ENCODE measurements at places on chromosomes 5 and 9. TPM values are rescaled to one million over a fixed set of nuclear protein-coding genes. Genes with fewer than 3 reads are reported as not detected.

The PKD2L2 gene
- 0.45 TPM for polyA plus RNA-seq

The KCNV2 gene
- 0.17 TPM for polyA plus RNA-seq

The CD180 gene
- 0.84 TPM for polyA plus RNA-seq

The AHRR gene
- polyA plus RNA-seq: 6.3 TPM

The FOCAD gene
- polyA plus RNA-seq: 28.2 TPM

The PGM5 gene
- polyA plus RNA-seq: 52.1 TPM

The PCDHGA11 gene
- polyA plus RNA-seq: 2.8 TPM

The GRAMD2B gene
- polyA plus RNA-seq: 10.8 TPM

The CATSPER3 gene
- 0.84 TPM for polyA plus RNA-seq

The TESK1 gene
- 30.8 TPM for polyA plus RNA-seq

The PAEP gene
- not detected for polyA plus RNA-seq

The IL13 gene
- not detected for polyA plus RNA-seq

The PCDHB7 gene
- polyA plus RNA-seq: 5.8 TPM

The SYK gene
- polyA plus RNA-seq: 20.1 TPM

The CNTLN gene
- polyA plus RNA-seq: 24.2 TPM

The FOXD4L5 gene
- polyA plus RNA-seq: 0.21 TPM

The MED7 gene
- 17.3 TPM for polyA plus RNA-seq

The OCLN gene
- polyA plus RNA-seq: 47.8 TPM

The CNTNAP3 gene
- polyA plus RNA-seq: 5.0 TPM

Measured in left lung (tissue), 14 donors.